ENCODE measurements at places on chromosomes 2 and 18. TPM values are rescaled to one million over a fixed set of nuclear protein-coding genes. Genes with fewer than 3 reads are reported as not detected.

- DNase-seq = peak; percentile 52
These were observed 50.4 kb upstream of the SMIM21 start for GRCh38 chr18:75477900-75478299.

- DNase-seq = no peak
These were observed 239.5 kb downstream of the L3MBTL4 start for GRCh38 chr18:6174983-6175745.

- DNase-seq = peak; percentile 75
These were observed at the start of gene ZSWIM2 for GRCh38 chr2:186848873-186849578. Gene ZSWIM2 (minus strand): TSS chr2:186849170. CDS start chr2:186849130, 40 bp downstream.

- no peak for DNase-seq
These were observed 46.5 kb downstream of the PLEK start for GRCh38 chr2:68411397-68412126.

DNA sequence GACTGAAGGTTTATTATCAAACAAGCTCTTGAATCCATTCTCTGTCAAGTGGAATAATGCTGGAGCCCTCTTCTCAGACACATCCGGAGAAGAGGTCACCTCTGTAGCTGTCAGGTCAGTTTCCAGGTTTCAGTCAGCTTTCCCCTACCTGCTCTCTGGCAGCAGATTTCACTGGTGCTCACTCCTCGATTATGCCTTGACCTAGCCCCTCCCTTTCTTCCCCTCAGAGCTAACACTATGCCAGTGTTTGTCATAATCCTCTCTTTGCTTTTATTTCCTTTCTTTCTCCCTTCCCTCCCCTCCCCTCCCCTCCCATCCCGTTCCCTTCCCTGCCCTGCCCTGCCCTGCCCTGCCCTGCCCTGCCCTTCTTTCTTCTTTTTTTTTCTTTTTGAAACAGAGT is 22.5 kb upstream of the PLEKHM3 start:
- DNase-seq = no peak

The GPC1 gene
- 118 TPM for total RNA-seq

DNA sequence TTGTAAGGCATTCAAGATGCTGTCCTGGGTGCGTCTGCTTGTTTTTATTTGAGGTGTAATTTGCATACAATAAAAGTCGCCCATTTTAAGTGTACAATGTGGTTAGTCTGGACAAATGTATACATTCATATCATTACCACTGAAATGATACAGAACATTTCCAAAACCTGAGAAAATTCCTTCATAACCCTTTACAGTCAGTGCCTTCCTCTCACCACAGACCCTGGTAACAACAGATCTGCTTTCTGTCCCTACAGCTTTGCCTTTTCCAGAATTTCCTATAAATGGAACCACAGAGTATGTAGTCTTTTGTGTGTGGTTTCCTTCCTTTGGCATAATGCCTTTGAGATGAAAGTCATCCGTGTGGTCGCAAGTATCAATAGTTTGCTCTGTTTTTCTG is 45.8 kb upstream of the NFU1 start:
- no peak for DNase-seq

- DNase-seq = no peak
These were observed 36.7 kb downstream of the AFF3 start for GRCh38 chr2:100105678-100106054.

Measured in LHCN-M2 (cell line).